ENCODE measurements at places on chromosomes 12 and 14. TPM values are rescaled to one million over a fixed set of nuclear protein-coding genes. Genes with fewer than 3 reads are reported as not detected.

GLI1 gene
- 0.62 TPM for total RNA-seq

PLEKHG7 gene
- not detected for total RNA-seq

BTG1 gene
- total RNA-seq = 153 TPM

PRH2 gene
- not detected for total RNA-seq

LTBP2 gene
- 0.06 TPM for total RNA-seq

PLXNC1 gene
- 6.0 TPM for total RNA-seq

PLCZ1 gene
- total RNA-seq = not detected

CIT gene
- 41.8 TPM for total RNA-seq

BCL7A gene
- total RNA-seq = 7.2 TPM

PEBP1 gene
- total RNA-seq = 149 TPM

LPCAT3 gene
- total RNA-seq = 23.8 TPM

NELL2 gene
- total RNA-seq = 134 TPM

All from activated naive CD8-positive, alpha-beta T cell treated with anti-CD3 and anti-CD28 coated beads for 36 hours (primary cell).